Heart left ventricle (tissue), 16 donors: ENCODE measurements at places on chromosomes 6 and 20. TPM values are rescaled to one million over a fixed set of nuclear protein-coding genes. Genes with fewer than 3 reads are reported as not detected.

PDSS2 gene
- total RNA-seq = 24.4 TPM

RAET1L gene
- total RNA-seq = not detected

SLC17A5 gene
- 10.6 TPM for total RNA-seq

SAMD10 gene
- 4.1 TPM for total RNA-seq

TRIM15 gene
- not detected for total RNA-seq

C20orf144 gene
- total RNA-seq = not detected

DTNBP1 gene
- 18.5 TPM for total RNA-seq

DLK2 gene
- total RNA-seq = 2.8 TPM

SPAG4 gene
- total RNA-seq = 5.1 TPM

CRIP3 gene
- 63.3 TPM for total RNA-seq

CYP21A2 gene
- 0.22 TPM for total RNA-seq

UBE2C gene
- 1.4 TPM for total RNA-seq

EPHA7 gene
- total RNA-seq = 3.1 TPM

MRPL18 gene
- total RNA-seq = 60.5 TPM

C20orf141 gene
- total RNA-seq = not detected

NHLRC1 gene
- total RNA-seq = 1.2 TPM

IMPG1 gene
- total RNA-seq = not detected
